Stimulated activated CD4-positive, alpha-beta T cell treated with anti-CD3 and anti-CD28 coated beads, Interleukin-2, amount 100 ng/mL, for 4 hours (primary cell): ENCODE measurements at places on chromosomes 5 and 9.

GRCh38 chr5:180291943-180292831 lies at the start of gene MAPK9:
MAPK9 (minus strand) TSS chr5:180292083; CDS start chr5:180280561, 11,522 bp downstream.
- peak; percentile 77 for DNase-seq

DNA sequence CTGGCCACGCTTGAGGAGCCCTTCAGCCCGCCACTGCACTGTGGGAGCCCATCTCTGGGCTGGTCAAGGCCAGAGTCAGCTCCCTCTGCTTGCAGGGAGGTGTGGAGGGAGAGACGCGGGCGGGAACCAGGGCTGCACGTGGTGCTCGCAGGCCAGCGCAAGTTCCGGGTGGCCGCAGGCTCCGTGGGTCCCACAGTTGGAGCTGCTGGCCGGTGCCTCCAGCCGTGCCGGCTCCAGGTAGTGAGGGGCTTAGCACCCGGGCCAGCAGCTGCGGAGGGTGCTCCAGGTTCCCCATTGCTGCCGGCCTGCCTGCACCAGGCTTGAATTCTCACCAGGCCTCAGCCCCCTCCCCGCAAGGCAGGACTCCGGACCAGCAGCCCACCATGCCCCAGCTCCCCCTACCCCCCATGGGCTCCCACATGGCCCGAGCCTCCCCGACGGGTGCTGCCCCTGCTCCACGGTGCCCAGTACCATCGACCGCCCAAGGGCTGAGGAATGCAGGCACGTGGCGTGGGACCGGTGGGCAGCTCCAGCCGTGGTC lies 192.8 kb upstream of the IZUMO3 start:
- DNase-seq: no peak

GRCh38 chr5:107526270-107526937 lies 144.3 kb downstream of the EFNA5 start:
- no peak for DNase-seq

DNA sequence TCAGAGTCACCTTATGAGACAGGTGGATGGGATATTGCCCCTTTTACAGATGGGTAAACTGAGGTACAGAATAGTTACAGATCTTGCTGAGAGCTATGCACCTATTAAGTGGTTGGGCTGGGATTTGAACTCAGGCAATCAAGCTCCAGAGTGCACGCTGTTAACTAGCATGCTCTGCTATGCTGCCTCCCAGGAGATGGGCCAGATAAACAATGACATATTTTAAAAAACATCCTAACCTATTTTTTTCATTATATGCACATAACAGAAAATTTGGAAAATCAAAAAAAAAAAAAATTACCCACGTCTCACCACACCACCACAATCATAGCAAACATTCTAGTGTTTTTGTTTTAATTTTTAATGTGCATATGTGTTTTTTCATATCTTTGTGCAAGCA lies 123.4 kb upstream of the STC2 start:
- DNase-seq: no peak
